Adrenal gland (tissue), 19 donors: ENCODE measurements at places on chromosomes 7 and 10. TPM values are rescaled to one million over a fixed set of nuclear protein-coding genes. Genes with fewer than 3 reads are reported as not detected.

LEP gene
- 0.98 TPM for total RNA-seq

SUMF2 gene
- total RNA-seq: 230 TPM

DNA sequence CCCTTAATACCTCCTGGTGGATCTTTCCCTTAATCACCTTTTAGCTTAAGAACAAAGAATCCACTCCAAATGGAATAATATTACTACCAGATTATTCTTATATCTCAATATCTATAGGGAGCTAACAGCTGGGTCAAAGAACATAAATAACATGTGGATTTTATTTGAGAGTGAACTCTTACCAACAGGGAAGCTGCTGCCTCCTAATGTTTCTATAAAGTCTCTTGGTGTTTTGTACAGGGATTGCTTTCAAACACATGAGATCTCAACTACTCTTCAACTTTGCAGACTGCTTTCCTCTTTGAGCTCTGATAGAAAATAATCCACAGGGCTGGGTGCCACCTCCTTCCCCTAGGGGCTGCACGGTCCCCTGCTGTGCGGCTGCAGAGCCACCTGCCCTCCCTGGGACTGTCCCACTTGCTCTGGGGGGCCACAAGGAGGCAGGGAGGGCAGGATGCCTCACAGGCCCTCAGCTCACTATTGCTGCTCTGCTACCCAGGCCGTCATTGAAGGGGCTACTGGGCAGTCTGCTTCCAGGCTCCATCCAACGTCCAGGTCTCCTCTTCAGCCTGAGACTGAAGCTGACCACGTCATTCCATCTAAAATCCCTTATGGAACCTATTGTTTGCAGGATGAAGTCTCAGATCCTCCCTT lies 191.2 kb downstream of the CXCL12 start:
- no peaks in the 10 kb centered on the region for H3K4me1 ChIP-seq
- no peak for DNase-seq
- H3K27me3 ChIP-seq: no peaks in the 10 kb centered on the region

DNA sequence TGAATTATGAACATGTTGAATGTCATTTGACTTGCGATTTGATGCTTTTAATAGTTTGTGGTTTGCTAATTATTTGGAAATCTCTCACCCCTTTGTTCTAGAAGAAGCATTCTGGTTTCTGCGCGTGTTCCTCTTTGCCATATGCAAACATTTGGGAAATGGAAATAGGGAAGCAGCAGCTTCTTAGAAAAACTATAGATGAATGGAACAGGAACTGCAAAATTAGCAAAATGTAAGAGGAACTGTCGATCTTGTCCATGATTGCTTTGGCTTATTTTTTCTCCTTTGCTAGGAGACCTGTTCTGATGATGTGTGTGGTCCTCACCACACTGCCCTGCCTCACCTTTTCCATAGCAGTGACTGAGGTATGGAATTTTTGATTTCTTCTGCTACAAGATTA lies 19.0 kb downstream of the TMEM236 start:
- H3K4me1 ChIP-seq: no peaks in the 10 kb centered on the region
- no peak for DNase-seq
- H3K27me3 ChIP-seq: no peaks in the 10 kb centered on the region

- no peaks in the 10 kb centered on the region for H3K4me1 ChIP-seq
- H3K4me3 ChIP-seq: no peak overlapping the region
- no peaks in the 10 kb centered on the region for H3K36me3 ChIP-seq
- H3K27ac ChIP-seq: no peak overlapping the region
- H3K27me3 ChIP-seq: no peaks in the 10 kb centered on the region
Measured at GRCh38 chr10:70265032-70265689, 18.6 kb downstream of the NPFFR1 start.

- H3K27me3 ChIP-seq: no peaks in the 10 kb centered on the region
- H3K4me1 ChIP-seq: no peaks in the 10 kb centered on the region
- H3K27ac ChIP-seq: no peak overlapping the region
- no peak overlapping the region for H3K4me3 ChIP-seq
- no peak for DNase-seq
Measured at GRCh38 chr7:152968514-152968913, 209.0 kb downstream of the ACTR3B start.

DNA sequence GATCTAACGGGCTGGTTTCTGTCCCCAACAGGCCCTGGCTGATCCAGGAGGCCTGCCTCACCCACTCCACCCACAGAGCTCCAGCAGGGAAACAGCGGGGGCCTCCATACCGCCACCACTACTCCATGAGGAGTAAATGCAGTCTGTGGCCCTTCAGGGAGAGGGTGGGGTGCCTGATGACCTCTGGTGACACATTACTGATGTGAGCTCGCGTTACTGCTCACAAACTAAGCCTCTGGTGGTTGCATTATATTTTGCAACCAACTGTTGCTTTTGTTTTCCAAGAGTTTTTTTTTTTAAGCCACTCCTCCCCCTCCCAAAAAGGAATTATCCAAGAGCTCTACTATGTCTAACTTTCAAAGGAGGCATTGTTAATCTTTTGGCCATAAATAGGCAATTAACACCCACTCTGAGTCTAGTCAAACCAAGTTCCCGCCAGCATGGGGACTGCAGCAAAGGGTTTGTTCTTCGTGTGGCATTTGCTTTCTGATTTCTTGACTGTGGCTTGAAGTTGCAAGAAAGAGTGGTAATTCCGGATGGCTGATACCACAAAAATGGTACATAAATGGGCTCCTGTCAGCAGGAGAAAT lies 72.6 kb downstream of the FAM53B start:
- H3K27me3 ChIP-seq: no peaks in the 10 kb centered on the region
- H3K4me3 ChIP-seq: no peak overlapping the region
- H3K4me1 ChIP-seq: peaks cover 19% of the 10 kb centered on the region
- no peaks in the 10 kb centered on the region for H3K36me3 ChIP-seq

- DNase-seq: no peak
- H3K27me3 ChIP-seq: no peaks in the 10 kb centered on the region
- no peak overlapping the region for H3K4me3 ChIP-seq
- no peak overlapping the region for H3K27ac ChIP-seq
- no peaks in the 10 kb centered on the region for H3K36me3 ChIP-seq
- H3K4me1 ChIP-seq: no peaks in the 10 kb centered on the region
Measured at GRCh38 chr10:113865901-113866300, 11.4 kb downstream of the NHLRC2 start.
